ENCODE measurements at places on chromosomes 5 and 9.

- DNase-seq: no peak
Measured at GRCh38 chr5:120808135-120808534, 344.0 kb downstream of the PRR16 start.

DNA sequence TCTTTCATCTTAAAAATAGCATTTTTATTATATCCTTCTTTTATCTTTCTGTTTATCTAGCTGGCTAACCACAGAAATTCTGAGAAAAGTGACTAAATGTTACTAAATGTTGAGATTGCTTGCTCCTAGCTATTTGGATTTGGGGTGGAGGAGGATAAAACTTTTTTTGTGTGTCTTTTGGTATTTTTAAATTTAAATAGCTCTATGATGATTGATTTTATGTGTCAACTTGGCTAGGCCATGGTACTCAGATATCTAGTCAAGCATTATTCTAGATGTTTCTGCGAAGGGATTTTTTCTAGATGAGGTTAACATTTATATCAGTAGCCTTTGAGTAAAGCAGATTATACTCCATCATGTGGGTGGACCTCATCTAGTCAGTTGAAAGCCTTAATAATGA, 75.0 kb downstream of the GCNT1 start:
- peak; percentile 32 for DNase-seq

GRCh38 chr9:35350212-35350611, 139.7 kb upstream of the RUSC2 start:
- no peak for DNase-seq

DNA sequence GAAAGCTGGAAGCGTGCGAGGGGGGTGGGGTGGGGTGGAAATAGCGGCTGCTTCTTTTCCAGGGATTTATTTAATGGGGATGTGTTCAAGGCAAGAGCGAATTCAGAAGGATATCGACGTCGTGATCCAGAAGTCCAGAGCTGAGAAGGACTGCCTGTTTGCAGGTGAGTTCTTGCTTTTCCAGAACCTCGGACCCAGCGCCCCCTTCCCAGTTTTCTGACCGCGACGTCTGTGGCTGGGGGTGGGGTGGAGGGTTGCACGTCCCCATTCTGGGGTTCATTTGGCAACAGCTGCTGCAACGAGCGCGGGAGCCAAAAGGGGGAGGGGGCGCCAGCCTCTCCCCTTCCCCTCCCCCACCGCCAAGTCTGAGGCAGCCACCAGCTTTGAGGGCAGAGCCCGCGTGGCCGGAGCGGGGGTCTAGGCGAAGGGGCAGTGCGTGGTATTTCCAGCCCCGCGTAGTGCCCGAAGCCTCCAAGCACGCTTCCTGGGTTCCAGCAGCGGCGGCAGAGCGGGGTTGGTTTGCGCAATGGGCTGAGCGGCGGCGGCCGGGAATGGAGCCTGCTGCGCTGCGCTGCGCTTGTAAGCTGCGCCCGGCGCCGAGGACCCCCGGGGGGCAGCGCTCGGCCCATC, 701 bp downstream of the PARP8 start:
- DNase-seq: no peak

GRCh38 chr5:94467954-94468930, 150.2 kb downstream of the KIAA0825 start:
- no peak for DNase-seq

DNA sequence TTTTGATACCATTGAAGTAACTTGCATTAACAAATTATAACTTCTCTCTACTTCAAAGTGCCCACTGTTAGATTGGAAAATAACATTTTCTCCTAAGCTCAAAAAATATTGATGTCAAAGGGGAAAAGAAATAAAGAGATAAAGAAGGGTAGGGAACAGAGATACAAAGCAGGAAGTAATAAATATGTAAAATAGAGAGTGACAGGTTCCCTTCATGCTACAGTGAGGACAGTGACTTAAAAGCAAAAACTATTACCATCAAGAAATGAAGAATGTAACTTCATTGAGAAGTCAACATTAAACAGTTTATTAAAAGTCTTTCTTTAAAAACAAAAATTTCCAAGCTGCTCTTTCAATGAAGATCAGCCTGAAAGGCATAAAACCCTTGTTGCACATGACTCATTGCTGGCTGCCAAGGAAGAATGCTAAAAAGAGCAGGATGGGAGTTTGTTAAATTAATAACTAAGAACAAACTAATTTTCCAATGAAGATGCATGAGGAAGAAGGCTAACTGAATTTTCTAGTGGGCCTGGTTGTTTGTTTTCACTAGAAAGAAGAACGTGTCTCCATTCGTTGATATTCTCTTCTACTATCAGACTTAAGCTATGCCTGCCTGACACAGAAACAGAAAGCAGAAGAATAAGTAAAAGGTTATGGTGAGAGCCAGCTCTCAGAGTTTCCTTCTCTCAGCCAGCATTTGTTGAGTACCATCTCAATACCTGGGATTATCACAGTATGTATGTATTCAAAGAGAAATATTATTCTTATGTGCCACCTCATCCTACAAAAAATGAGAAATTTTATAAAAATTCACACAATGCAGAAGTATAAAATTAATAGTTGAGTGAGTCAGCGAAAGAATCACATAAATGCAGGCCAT, 197.8 kb upstream of the NREP start:
- DNase-seq: no peak

GRCh38 chr5:66874004-66874403, 277.8 kb downstream of the MAST4 start:
- no peak for DNase-seq

- DNase-seq: no peak
Measured at GRCh38 chr5:83577036-83577636, 105.6 kb downstream of the VCAN start.

Measured in AG09309 (cell line).